ENCODE measurements at places on chromosomes 3 and 15.

DNA sequence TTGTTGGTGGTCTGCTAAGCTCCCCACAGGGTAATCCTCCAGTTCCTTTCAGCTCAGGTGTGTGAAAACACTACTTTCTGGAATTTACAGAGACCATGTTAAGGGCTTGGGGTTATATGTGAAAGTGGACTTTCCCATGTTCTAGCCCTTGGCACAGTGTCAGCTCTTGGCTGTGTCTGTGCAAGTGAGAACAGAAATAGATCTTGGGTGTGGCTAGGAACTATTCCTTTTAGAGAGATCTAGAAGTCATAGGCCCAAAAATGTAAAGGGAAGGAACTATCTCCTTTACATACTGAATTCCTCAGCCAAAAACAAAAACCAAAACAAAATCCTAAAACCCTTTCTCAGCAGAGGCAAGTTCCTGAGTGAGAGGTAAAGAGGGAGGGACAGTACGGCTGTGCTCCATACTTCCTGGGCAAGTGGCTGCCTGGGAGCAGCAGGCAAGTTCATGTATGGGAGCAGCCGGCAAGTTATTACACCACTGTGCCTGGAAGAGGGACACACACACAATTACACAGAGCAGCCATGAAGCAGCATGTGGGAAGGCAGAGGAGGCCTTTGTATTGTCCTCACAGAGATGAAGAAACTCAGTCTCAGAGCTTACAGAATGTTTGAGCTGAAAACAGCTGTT is 19.9 kb upstream of the C3orf62 start:
- no peak for DNase-seq

- no peak for DNase-seq
These were observed 114.7 kb upstream of the BHLHE40 start for GRCh38 chr3:4864503-4864902.

- DNase-seq: no peak
These were observed 6.3 kb upstream of the EIF5A2 start for GRCh38 chr3:170914690-170915089.

- no peak for DNase-seq
These were observed 33.8 kb upstream of the BLM start for GRCh38 chr15:90683371-90683770.

- no peak for DNase-seq
These were observed 136.9 kb downstream of the THSD4 start for GRCh38 chr15:71252044-71252739.

DNA sequence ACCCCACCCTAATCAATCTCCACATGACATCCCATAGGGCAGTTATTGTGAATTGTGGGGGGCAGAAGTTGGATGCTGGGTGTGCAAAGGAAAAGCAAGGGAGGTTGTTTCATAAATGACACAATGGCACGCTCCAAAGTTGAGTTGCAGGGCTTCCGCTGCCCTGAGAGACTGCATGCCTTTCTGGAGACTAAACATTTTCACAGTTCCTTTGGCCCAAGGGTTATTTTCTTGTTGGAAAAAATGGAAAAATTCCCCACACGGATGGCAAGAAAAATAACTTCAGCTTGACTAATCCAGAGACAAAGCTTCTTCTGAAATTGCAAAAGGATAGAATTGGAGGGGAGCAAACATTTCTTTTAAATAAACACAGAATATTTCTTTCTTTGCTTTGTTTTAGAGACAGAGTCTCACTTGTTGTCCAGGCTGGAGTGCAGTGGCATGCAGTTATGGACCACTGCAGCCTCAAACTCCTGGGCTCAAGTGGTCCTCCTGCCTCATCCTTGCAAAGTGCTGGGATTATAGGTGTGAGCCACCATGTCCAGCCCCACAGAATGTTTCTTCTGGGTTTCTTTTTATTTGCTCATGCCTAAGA is 19.1 kb upstream of the TPM1 start:
- no peak for DNase-seq

DNA sequence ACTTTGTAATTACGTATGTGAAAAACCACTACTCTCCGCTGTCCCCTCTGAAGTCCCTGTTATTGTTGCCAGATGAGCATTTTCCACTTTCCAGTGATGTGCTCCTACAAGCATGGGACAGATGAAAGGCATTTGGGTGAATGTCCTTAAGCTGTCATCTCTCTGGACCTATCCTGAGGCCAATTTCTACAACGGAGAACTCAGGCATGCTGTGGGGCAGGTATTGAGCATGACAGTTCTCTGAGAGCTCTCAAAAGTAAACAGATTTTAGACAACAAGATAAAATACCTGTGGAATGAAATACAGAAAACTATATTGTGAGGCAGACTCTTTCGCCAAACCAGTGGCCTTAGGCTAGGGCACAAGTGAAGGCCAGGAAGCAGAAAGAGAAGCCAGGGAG is 656.5 kb upstream of the NR2F2 start:
- DNase-seq: no peak

DNA sequence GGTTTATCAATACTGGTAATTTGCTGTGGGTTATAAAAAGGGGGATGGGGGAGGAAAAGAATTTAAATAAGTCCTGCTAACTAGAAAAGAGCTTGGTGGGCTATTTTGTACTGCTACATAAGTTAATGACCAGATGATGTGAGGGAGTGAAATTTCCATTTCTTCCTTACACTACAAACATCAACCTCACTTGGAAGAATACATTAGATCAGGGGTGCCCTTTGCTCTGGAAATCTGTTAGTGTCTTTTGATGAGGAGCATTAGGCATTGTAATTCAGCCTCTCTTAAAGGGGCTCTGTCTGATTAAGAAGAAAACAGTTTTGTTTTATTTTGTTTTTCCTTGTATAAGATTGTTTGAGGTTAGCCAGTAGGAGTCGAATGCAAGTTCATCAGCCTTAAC is 576.4 kb upstream of the TBL1XR1 start:
- DNase-seq: no peak

GRCh38 chr3:31802981-31803740 is 177.9 kb downstream of the OSBPL10 start:
- no peak for DNase-seq

- no peak for DNase-seq
These were observed 34.9 kb downstream of the AP3S2 start for GRCh38 chr15:89858661-89859458.

DNA sequence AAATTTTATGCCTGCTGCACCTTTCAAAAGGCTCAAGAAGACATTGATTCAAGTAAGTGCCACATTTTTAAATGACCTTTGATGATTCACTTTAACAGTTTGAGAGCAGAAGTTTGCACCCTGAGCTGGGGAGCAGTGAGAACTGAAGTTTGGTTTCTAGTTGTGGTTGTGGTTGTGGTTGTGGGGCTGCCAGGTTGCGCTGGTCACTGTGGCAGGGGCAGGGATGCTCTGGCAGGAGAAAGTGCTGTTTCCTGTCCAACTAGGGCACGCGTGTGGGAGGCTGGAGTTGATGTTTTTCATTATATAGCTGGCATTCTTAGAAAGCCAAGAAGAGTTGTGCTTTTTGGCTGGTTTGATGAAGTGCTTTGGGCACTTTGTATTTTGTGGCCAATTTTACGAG is 339.7 kb upstream of the NR2F2 start:
- no peak for DNase-seq

GRCh38 chr3:41026394-41027177 is 172.7 kb upstream of the CTNNB1 start:
- no peak for DNase-seq

GRCh38 chr3:82596805-82597204 is 835.4 kb upstream of the GBE1 start:
- DNase-seq: no peak

DNA sequence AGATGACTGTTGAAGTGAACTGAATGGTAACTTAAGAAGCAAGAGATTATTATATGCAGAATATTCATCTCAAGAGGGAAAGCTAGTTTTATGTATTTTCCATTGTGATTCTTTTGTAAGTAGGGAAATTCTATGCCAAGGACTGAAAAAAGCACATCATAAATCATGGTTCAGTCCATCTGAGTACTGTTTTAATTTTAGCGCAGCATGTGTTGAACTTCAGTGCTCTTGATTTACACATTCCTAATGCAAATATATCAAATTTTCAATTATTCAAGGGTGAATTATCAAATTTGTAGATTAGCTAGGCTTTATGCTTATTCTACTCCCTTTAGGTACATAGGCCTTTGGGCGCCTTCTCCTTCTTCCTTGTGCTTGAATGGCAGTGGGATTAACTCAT is 50.3 kb upstream of the TCF12 start:
- DNase-seq: no peak

- DNase-seq: no peak
These were observed 46.4 kb downstream of the MOBP start for GRCh38 chr3:39513791-39514369.

GRCh38 chr3:67901681-67902080 is 247.3 kb upstream of the SUCLG2 start:
- DNase-seq: no peak

GRCh38 chr3:145739926-145740325 is 421.1 kb downstream of the PLOD2 start:
- no peak for DNase-seq

GRCh38 chr3:58334506-58334884 is 1.8 kb downstream of the PXK start:
- no peak for DNase-seq

- DNase-seq: no peak
These were observed 250.5 kb upstream of the RORA start for GRCh38 chr15:61479613-61480012.

DNA sequence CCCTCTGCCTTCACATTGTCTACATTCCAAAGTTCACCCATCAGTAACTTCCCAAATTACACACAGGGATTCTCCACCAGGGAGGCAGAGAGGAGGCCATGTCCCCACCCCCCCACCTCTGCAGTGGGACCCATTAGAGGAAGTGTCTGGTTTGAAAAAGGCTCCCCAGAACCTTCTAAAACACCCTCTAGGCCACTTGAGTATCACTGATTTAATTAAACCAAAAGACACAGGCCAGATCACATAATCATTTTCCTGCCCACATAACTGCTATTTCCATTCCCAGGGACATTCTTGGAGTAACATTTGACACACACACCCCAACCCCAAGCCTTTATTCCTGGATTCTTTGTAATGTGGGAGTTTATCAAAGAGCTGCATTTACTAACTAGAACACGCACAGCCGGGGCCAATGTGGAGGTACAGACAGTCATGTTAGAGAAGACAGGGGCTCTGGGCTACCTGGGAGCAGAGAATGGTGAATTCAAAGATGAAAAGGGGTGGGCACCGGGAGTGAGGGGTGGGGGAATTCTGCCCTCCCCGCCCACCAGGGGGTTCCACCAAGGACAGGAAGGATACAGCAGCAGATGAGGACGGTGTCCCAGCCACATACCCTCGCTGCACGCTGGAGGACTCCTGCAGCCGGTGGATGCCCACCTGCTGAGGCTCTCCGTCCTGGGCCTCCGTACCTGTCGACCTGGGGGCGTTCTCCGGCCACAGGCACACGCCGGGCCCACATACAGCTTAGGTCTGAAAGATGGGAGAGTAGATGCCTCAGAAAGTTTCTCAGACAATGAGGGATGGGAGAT is 201.4 kb upstream of the CTNNB1 start:
- no peak for DNase-seq

DNA sequence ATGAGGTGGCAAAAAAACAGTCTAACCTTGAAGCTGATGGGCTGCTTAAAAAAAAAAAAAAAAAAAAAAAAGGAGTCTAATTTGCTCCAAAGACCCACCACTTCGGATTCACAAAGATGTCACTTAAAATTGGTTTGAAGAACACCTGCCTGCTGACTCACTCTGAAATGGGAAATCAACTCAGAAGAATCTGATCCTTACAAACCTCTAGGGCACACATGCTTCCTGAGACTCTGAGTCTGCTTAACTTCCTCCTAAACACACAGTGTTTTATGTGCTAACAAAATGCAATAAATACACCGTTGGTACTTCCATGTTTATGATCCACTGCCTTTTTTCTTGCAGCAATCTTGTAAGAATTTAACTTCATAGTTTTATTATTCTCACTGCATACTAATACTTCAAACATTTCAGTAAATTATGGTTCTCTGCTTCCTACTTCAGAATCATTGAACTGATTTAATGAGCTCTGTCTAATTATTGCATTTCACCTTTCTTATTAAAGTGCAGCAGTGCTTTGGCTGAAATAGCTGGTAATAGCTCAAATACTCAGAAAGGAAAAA is 73.0 kb upstream of the FRMD4B start:
- no peak for DNase-seq

GRCh38 chr15:99986297-99987118 is 253.3 kb upstream of the LYSMD4 start:
- no peak for DNase-seq

GRCh38 chr15:48449734-48450133 is 118.5 kb downstream of the DUT start:
- no peak for DNase-seq

DNA sequence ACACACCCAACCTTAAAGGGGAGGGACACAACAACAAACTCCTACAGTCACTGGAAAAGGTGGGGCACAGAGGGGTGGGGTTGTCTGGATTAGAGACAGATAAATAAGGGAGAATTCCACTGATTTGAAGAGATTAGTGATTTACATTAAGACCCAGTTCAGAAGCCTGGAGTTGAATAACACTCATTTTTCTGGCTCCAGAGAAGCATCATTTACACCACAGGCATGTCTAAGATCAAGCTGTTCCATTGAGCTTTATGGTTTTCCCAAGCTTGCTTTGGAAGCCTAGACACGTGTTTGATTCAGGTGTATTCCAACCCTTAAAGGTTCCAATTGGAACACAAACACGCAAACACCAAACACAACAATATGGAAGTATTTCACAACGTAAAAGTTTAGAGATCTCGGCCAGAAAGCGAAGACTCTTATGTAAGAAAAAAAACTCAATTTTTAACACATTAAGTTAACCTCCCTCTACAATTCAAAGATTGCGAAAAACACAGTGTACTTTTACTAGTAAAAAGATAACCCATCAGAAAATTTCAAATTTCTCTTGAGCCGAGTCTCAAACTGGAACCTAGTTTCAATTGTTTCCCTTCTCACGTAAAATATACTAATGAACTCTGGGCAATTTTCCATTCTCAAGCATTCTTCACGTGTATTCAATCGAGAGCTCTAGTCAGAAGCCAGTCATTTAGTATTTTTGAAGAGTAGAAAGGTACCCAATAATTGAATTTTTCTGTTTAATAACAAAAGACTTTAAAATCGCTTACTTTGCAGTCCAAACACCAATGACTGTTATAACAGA is 2.1 kb downstream of the TRA2B start:
- no peak for DNase-seq

- no peak for DNase-seq
These were observed 131.4 kb downstream of the EPHA3 start for GRCh38 chr3:89238846-89239245.

GRCh38 chr3:52221563-52222318 is 3.7 kb downstream of the TLR9 start:
- peak; percentile 56 for DNase-seq

DNA sequence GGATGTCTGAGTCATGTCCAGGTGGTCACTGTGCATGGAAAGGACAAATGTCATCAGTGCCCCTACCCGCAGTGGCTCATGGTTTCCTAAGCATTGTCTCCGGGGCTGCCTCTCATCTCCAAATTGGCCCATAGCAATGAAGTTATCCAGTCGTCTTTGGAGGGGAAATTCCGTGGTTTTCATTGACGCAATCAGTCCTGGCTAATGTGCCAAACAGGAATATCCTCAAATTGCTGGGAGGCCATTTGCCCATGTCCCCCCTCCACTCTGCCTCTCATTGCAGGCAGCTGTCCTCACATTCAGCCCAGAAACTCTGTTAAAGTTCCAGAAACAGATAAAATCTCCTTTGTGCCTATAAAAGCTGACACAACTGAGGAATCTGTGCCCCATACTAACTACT is 81.6 kb downstream of the MCTP2 start:
- DNase-seq: no peak
